ENCODE measurements at places on chromosomes 11 and 22.
A peak's percentile ranks its signal among the peaks of the same experiment; 100 is the strongest.

DNA sequence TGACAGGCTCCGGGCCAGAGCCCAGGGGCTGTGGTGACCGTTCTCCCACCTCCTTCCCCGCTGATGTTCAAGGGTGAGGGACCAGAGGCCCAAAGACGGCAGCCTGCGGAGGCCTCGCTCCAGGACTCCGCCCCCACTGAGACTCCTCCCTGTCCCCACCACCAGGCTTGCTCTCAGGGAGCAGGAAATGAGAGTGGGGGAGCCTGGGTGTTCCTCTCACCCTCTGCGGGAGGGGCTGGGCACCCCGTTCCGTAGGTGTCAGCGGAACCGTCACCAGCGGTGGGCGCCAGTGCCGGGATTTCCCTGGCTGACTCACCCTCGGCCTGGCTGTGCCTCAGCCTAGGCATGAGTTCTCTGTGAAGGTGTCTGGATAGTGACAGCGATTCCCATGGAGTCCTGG is 15.7 kb downstream of the DAGLA start:
- DNase-seq = no peak

DNA sequence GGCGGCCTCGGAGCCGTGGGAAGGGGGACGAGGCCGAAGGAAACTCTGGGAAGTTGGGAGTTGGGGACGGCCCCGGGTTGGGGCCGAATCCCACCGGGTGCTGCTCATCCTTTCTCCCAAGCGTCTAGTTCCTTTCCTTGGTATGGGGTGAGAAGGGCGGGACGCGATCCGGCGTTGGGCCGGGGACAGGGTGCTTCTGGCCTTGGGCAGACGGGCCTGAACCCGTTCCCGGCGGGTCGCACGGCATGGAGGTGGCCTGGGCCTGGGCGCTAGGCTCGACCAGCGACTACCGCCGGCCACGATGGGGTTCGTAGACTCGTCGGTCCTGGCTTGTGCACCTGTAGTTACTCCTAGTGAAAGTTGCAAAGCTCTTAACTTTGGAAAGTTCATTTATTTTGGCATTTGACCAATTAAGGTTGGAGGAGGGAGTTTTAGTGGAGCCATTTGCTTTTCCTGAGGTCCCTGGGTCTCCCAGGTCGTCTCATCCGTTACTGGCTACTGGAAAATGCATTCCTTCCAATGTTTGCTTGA is 1.0 kb downstream of the SYT9 start:
- no peak for DNase-seq

DNA sequence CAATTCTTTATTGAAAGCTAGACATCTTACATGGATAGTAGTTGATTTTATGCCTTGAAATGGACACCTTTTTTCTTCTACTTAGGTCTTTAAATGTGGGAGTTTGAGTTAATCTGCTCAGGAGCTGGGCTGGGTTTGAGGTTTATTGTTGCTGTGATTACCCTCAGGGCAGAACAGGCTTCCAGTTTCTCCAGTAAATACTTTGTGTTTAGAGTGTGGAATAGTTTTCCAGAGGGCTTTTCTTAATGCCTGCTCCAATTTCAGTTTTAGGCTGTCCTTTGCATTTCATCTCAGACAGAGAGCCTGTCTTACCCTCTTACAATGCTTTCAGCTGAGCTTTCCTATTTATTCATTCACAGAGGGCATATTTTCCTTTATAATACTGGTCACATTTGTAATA is 69.9 kb upstream of the ADORA2A start:
- no peak for DNase-seq

- peak; percentile 1 for DNase-seq
Measured at GRCh38 chr11:10327254-10327653, 22.4 kb downstream of the ADM start.

- DNase-seq = no peak
Measured at GRCh38 chr22:44051961-44052360, 27.9 kb downstream of the PARVB start.

GRCh38 chr11:11279956-11280689 is 72.9 kb downstream of the CSNK2A3 start:
- no peak for DNase-seq

DNA sequence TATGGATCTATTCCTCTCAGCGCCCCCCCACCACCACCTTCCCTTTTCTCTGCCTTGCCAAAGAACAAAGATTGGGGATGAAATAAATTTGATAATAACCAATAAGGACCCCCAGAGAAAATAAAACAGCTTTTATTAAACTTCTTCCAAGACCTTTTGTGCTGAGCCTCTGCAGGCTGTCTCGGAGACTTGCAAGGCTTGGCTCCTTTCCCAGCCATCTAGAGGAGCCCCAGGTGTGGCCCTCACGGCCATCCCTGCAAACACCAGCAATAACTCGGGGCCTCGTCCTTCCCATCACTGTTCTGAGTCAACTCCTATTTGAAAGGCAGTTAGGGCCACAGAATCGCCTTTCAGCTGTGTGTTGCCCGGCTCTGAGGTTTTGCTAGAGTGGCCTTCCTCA is 51.2 kb upstream of the LMO1 start:
- DNase-seq = no peak

GRCh38 chr22:46111645-46112306 is 38.5 kb upstream of the PPARA start:
- DNase-seq = no peak

DNA sequence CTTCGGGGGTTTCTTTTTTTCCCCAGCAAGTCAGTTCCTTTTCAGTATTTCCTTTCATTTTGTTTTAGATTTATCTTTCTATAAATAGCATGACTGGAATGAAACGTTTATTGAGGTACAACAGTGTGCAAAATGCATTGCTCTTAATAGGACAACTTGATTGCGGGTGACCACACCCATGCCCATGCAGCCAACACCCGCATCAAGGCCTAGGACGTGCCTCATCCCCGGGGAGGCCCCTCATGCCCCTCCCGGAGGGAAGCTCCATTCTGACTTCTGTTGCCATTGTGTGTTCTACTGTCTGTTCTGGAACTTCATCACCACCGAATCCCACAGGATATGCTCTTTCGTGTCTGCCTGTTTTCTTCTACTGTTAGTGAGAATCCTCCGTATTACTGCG is 82.2 kb downstream of the RPS6KA4 start:
- DNase-seq = no peak

GRCh38 chr11:73040046-73040445 is 102.1 kb downstream of the FCHSD2 start:
- no peak for DNase-seq

GRCh38 chr11:133943950-133944698 is 12.6 kb downstream of the IGSF9B start:
- no peak for DNase-seq

- DNase-seq = no peak
Measured at GRCh38 chr11:20584093-20584774, 15.2 kb upstream of the SLC6A5 start.

GRCh38 chr11:47589977-47590861 is 3.7 kb downstream of the FAM180B start:
- DNase-seq = no peak

DNA sequence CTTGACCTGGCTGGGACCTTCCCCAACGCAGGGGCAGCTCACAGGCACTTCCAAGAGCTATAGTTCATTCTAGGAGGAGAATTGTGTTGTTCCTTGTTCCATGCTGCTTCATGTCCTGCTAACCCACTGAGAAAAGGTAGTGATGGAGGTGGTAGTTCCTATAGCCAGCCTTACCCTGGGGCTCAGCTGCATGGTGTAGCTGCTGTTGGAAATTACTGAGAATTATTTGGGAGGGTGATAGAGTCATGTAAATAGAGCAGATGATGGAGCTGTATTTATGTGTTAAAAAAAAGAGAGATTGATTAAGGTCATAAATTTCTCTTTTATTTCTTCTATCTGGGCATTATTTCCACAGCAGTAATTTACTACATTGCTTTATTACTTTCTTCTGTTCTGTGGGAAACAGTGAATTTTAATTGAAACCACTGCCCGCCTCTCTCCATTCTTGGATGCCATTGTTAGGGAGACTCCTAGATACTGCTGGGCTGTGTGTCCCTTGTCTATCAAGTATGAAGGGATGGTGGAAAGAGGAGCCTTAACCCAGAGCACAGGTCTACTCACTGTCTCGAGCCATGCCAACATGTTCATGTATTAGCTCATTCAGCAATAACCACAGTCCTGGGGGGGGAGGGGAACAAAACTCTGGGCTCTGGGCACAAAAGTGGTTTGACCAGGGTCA is 309.2 kb downstream of the FAT3 start:
- no peak for DNase-seq

DNA sequence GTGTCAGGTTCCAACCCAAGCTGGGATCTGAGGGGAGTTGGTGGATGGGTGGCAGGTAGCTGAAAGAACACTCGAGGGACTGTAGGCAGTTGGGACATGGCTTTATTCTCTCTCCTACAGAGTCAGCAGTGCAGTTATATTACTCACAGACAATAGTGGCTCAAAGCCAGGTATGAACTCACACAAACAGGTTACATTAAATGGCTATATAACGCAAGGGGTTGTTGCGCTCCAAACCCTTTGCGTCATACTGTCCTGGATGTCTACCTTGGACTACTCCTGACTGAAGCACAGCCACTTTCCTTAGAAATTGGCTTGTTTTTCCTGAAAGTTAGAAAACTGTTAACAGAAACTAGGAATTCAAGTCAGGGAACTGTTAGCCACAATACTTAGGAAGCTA is 66.4 kb upstream of the OR4B1 start:
- no peak for DNase-seq

DNA sequence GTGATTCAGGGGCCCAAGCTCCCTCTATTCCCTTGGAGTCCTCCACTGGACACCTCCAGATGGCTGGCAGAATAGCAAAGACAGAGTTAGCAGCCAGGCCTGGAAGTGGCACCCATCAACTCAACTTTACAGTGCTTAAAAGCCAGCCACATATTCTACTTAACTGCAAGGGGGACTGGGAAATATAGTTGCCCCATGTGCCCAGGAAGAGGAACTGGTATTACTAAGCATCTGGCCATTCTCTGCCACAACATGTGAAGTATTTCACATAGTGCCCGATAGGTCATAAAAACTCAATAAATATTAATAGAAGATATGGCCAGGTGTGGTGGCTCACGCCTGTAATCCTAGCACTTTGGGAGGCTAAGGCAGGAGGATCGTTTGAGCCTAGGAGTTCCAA is 5.5 kb upstream of the IL10RA start:
- peak; percentile 46 for DNase-seq

- no peak for DNase-seq
Measured at GRCh38 chr11:62457478-62457877, 38.6 kb downstream of the SCGB1A1 start.

DNA sequence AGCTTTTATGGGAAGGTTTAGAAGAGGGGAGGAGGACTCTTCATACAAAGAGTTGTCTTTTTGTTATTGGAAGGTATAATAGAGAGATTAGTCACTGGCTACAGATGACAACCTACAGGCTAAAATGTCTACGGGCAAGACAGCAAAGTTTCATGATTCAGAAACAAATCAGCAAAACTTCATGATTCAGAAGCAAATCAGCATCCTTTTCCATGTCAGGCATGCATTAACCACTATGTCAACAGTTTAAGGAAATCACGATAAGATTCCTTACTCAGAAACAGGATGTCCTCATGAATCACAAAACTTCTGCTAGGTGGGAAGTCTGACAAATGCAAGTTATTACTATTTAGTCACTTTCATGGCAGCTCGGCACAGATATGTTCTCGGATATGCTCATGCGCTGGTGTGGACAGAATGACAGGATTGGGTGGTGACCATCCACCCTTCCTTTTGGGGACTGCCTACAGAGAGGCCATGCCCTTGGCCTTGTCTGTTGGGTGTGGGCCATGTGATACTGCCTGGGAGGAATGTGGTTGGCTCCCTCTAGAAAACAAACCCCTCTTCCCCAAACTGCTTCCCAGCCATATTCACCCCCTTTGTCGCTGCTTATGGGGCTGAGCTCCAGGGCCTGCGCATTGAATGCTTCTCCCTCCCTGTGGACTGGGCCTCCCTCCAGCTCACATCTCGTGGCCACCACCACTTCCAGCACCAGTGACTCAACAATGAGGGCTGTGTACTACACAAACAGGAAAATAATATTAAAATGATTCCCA is 10.1 kb downstream of the C11orf91 start:
- no peak for DNase-seq

DNA sequence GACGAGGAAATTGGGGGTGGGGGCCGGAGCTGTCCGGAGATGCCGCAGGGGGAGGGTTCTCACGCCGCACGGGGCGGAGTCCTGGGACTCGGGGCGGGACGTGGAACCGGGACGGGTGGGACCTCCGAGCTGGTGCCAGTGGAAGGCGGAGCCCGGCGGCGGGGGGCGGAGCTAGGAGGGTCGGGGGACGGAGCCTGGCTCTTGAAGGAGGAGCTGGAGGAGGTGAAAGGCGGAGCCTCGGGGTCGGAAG is 271 bp downstream of the FKBP2 start:
- DNase-seq = no peak

DNA sequence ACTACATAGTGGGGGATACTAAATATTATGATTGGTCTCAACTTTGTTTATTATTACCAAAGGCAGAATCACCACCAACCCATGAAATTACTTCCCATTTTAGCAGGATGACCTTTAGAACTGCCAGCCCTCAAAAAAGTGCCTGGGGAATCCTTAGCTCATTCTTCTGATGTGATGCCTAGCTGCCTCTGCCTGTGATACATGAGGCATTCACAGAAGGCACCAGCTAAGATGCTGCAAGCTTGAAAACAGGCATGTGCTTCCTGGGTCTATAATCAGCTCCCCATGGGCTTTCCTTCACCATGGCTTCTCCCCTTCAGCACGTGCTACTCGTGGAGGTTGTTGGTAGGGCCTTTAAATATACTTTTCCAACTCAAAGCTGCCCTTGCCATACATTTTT is 50.4 kb upstream of the ARHGAP20 start:
- DNase-seq = no peak

- peak; percentile 90 for DNase-seq
Measured at GRCh38 chr11:129279326-129280026, 87.4 kb upstream of the ARHGAP32 start.

DNA sequence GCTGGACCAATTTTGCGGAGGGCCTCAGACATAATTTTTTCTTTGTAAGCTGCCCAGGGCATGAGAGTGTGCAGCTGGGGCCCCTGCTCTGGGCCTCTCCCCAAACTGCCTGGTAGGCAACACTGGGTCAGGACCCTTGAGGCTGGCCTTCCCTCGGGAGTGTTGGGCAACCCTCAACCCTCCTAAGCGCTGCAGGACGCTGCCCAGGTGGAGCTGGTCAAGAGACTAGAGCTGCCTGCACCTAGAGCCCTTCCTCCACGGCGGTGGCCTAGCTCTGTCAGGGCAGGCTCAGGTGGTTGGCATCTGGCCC is 505 bp upstream of the TMEM132A start:
- no peak for DNase-seq

DNA sequence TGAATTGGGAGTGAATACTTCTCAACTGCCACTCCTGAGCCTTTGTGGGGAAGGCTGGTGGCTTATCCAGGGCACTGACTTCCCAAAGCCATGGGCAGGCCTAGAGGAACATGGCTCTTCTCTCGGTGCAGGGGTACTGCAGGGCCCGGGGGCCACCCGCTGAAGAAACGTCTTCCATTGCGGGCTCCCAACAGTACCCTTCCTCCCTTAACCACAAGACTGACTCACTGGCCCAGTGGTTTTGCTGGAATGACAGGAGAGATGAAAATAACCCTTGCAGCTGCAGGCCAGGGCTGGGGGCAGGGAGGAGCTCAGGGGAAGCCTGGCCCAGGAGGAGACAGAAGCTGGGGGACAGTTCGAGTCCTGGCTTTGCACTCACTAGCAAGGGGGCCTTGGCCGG is 13.5 kb downstream of the TXN2 start:
- peak; percentile 82 for DNase-seq

GRCh38 chr11:94968334-94968958 is 4.9 kb downstream of the CWC15 start:
- DNase-seq = no peak
